ENCODE measurements at places on chromosomes 5 and 9. TPM values are rescaled to one million over a fixed set of nuclear protein-coding genes. Genes with fewer than 3 reads are reported as not detected.

Gene GAPVD1
- 55.4 TPM for polyA plus RNA-seq

Gene ADGRV1
- not detected for polyA plus RNA-seq

Gene TRIM7
- polyA plus RNA-seq, result 0.74 TPM

Gene PLPP6
- polyA plus RNA-seq, result 3.7 TPM

Gene NFIB
- not detected for polyA plus RNA-seq

Gene TAF11L5
- polyA plus RNA-seq, result not detected

Gene DMRTA1
- polyA plus RNA-seq, result not detected

Gene CCDC180
- 0.38 TPM for polyA plus RNA-seq

Gene BNC2
- polyA plus RNA-seq, result not detected

Gene SHLD3
- polyA plus RNA-seq, result 4.2 TPM

Gene CBY3
- polyA plus RNA-seq, result not detected

Gene MEGF10
- polyA plus RNA-seq, result not detected

Measured in CD8-positive, alpha-beta memory T cell (primary cell).